ENCODE measurements at places on chromosomes 11 and 22.

DNA sequence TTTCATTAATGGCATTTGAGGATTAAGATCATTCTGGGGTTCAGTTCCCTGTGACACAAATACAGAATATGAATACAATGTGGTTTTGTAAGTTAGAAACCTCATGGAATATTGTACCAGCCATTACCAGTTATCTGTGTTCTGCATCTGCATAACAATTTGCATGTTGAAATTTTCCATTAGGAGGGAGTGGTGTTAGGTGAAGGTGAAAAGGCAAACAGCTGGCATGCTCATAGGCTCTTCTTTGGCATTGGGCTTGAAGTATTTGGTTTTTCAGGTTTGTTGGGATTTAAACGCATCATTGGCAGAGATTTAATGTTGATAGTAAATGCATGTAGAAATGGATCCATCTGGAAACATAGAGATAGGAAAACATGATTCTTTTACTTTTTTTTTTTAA, 18.6 kb downstream of the RTN3 start:
- H3K27ac ChIP-seq, result no peak overlapping the region
- H3K36me3 ChIP-seq, result no peaks in the 10 kb centered on the region
- H3K4me3 ChIP-seq, result no peak overlapping the region
- no peak for DNase-seq

DNA sequence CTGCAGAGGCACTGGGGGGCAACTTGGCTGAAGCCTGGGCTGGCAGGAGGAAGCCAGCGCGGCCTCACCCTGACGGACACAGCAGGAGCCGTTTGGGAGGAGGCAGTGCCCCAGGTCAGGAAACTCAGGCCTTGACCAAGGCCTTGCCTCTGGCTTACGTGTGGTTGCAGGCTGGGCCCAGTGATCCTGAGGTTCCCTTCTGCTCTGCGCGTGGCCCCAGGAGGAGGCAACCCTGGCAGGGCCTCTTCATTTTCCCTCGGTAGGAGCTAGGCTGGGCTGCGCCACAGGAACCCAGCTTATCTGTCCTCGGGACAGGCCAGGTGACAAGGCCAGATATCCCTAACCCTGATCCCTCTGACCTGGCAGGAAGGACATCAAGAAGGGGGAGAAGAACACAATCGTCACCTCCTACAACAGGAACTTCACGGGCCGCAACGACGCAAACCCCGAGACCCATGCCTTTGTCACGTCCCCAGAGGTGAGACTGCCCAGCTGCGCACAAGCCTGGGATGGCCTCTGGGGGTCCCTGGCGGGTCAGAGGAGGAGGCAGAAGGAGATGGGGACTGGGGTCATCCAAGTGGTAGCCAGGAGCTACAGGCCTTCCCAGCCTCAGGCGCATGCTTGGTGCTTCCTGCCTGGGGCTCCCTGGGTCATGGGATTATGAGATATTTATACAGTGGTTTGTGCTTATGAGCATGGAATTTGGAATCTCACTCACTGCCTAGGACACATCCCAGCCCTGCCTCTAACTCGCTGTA, 20.6 kb downstream of the POLR3H start:
- H3K27me3 ChIP-seq, result no peaks in the 10 kb centered on the region
- peaks cover 42% of the 10 kb centered on the region for H3K4me1 ChIP-seq
- H3K27ac ChIP-seq, result peak overlapping the region; percentile 83
- DNase-seq, result no peak
- H3K36me3 ChIP-seq, result peaks cover 35% of the 10 kb centered on the region

DNA sequence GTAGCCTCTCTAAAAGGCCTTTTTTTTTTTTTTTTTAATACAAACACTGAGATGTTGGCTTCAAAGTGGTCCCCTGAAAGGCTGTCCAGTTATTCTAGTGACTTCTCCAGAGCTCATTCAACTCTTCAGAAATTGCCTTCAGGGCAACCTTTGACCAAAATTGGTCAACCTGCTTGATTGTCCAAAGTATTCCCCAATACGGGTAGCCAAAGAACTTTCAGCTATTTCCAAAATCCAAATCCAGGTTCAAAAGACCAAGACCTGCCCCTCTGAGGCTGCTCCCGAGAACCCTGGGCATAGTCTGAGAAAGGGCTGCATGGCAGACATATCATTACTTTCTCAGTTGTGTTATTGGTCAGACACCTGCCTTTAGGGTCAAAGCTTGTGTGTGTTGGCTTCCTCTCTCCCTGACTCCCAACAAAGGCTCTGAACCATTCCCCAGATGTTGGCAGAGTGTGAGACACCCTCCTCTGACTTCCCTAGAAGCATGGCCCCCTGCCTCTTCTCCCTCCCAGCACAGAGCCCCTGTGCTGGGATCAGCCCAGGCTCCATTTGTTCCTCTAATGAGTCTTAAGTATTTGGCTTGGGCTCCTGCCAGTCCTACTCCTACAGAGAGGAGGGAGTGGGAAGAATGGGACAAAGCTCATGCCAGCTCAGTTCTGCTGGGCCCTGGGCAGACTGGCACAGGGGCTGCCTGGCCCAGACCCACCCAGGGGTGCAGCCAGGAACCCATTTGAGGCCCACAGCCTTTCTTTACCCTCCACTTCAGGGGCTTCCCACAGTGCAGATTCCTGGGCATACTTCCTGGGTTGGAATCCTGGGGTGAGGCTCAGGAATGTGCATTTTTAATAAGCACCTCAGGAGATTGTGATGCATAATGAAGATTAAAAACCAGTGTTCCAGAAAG, 30.3 kb downstream of the TNKS1BP1 start:
- no peaks in the 10 kb centered on the region for H3K36me3 ChIP-seq
- DNase-seq, result no peak
- no peaks in the 10 kb centered on the region for H3K27me3 ChIP-seq
- no peaks in the 10 kb centered on the region for H3K4me1 ChIP-seq
- H3K4me3 ChIP-seq, result no peak overlapping the region

- peak within 1 kb of the TSS; percentile 52 for H3K27ac ChIP-seq
- no peaks in the 10 kb centered on the region for H3K27me3 ChIP-seq
- DNase-seq, result peak; percentile 92
Observed at GRCh38 chr11:73876424-73877310, at the start of the genes COA4 and PAAF1. Gene COA4 (minus strand): TSS chr11:73876846. CDS start chr11:73873378, 3,468 bp downstream. Gene PAAF1 (plus strand): TSS chr11:73876999. CDS start chr11:73877022, 23 bp downstream.

DNA sequence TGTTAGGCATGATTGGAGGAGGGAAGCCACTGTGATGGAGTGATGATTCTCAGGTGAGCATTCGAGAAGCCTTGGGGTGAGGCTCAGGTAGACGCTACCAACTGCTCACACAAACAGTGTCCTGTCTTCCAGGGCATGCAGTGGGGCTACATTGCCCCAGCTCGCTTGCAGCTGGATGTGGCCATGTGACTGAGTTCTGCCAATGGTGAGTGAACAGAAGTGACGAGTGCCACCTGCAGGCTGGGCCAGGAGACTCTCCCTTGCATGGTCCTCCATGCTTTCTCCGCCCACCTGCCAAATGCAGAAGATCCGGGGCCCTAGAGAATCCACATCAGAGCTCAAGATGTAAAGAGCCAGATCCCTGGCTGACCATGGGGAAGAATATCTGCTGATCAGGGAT, 195.9 kb downstream of the BCR start:
- no peaks in the 10 kb centered on the region for H3K36me3 ChIP-seq
- H3K27ac ChIP-seq, result no peak overlapping the region
- no peaks in the 10 kb centered on the region for H3K4me1 ChIP-seq
- DNase-seq, result no peak
- no peak overlapping the region for H3K4me3 ChIP-seq

- DNase-seq, result no peak
- H3K36me3 ChIP-seq, result peaks cover 52% of the 10 kb centered on the region
- H3K4me1 ChIP-seq, result peaks cover 16% of the 10 kb centered on the region
- peak overlapping the region; percentile 43 for H3K27ac ChIP-seq
- H3K4me3 ChIP-seq, result no peak overlapping the region
- H3K27me3 ChIP-seq, result no peaks in the 10 kb centered on the region
Observed at GRCh38 chr11:77959434-77959833, 35.0 kb downstream of the INTS4 start.

DNA sequence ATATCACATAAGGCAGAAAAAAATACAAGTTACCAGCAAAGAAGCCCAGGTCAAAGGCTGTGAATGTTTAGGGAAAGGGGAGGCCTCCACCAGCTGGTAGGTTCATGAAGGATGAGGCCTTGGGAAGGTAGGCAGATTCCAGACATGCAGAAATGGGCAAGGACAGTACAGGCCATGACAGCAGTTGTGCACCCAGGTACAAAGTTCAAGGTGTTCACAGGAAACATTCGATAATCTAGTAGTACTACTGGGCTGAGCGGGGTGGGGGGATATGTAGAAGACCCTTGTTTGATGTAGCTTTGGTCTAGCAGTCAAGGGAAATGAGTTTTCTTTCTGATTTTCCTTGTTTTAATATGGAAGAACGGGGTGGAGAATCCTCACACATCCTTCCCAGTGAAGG, 152.8 kb upstream of the RASSF10 start:
- no peak for DNase-seq
- H3K4me1 ChIP-seq, result peaks cover 26% of the 10 kb centered on the region
- H3K27me3 ChIP-seq, result no peaks in the 10 kb centered on the region
- H3K4me3 ChIP-seq, result no peak overlapping the region

DNA sequence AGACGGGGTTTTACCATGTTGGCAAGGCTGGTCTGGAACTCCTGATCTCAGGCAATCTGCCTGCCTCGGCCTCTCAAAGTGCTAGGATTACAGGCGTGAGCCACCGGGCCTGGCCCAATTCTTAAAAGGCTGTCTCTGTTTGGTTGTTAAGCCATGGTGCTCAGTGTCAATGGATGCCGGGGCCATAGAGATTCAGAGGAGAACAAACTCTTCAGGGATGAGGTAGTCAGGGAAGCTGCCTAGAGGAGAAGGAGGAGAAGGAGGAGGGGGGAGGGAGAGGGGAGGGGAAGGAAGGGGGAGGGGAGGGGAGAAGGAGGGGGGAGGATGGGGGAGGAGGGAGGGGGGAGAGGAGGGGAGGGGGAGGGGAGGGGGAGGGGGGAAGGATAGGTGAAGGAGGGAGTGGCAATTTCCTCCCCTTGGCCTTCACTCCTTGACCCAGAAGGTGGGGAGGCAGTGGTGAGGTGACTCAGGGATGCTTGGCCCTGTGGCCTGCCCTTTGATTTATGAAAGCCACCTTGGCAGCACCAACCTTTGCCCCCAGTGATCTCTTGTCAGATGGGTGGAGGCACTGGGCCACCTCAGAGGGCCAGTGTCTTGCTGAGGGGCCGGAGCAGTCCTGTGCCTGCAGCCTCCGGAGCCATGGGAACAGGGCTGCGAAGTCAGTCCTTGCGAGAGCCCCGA, at the start of gene C11orf86:
Gene C11orf86, plus strand, starts transcription at position 581 of the 681 bp plus-strand sequence. Its CDS starts 59 bp downstream, at position 640.
- H3K4me3 ChIP-seq, result no peak within 1 kb of the TSS
- H3K27ac ChIP-seq, result no peak within 1 kb of the TSS
- DNase-seq, result no peak

- H3K4me3 ChIP-seq, result no peak overlapping the region
- H3K4me1 ChIP-seq, result no peaks in the 10 kb centered on the region
Observed at GRCh38 chr11:122258446-122259194, 142.6 kb upstream of the BLID start.

GRCh38 chr11:35815556-35816315, 128.1 kb upstream of the LDLRAD3 start:
- no peak overlapping the region for H3K27ac ChIP-seq
- peaks cover 60% of the 10 kb centered on the region for H3K4me1 ChIP-seq
- H3K36me3 ChIP-seq, result no peaks in the 10 kb centered on the region
- DNase-seq, result no peak

DNA sequence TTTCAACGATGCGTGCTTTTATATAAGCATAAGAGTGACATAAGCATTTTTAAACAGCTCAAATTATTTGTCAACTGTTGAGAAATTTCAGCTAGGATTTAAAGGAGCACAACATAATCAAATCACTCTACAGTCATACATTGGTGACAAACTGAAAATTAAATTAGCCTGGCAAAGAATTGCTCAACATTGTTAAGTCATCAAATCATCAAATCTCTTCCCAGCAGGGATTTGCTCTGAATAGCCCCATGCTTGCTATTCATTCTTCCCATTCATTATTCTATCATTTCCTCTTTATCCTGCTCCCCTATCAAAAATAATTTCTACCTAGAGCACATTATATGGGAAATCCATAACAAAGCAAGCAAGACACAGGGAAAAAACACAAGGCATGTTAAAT, 198.7 kb upstream of the LUZP2 start:
- no peak overlapping the region for H3K4me3 ChIP-seq
- no peaks in the 10 kb centered on the region for H3K27me3 ChIP-seq
- DNase-seq, result no peak
- no peak overlapping the region for H3K27ac ChIP-seq
- H3K4me1 ChIP-seq, result no peaks in the 10 kb centered on the region
- no peaks in the 10 kb centered on the region for H3K36me3 ChIP-seq

DNA sequence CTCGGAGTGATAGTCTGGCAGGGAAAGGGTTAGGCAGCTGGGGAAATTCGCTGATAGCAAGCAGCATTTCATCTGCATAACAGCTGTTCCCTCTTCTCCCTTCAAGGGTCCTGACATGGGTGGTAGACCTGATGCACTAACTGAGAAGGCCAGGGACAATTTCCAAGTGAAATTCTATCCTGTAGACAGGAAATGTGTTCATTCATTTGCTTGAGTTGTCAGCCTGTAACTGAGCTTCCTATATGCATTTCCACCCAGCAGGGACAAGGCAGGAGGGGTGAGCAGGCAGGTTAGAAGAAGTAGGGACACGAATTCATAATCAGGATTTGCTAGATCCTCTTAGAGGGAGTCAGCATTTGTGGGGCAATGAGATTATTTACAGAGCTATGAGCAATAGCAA, 154.3 kb upstream of the NCAM1 start:
- no peak overlapping the region for H3K27ac ChIP-seq
- no peaks in the 10 kb centered on the region for H3K27me3 ChIP-seq
- H3K4me3 ChIP-seq, result no peak overlapping the region
- H3K36me3 ChIP-seq, result no peaks in the 10 kb centered on the region
- H3K4me1 ChIP-seq, result no peaks in the 10 kb centered on the region
- no peak for DNase-seq

DNA sequence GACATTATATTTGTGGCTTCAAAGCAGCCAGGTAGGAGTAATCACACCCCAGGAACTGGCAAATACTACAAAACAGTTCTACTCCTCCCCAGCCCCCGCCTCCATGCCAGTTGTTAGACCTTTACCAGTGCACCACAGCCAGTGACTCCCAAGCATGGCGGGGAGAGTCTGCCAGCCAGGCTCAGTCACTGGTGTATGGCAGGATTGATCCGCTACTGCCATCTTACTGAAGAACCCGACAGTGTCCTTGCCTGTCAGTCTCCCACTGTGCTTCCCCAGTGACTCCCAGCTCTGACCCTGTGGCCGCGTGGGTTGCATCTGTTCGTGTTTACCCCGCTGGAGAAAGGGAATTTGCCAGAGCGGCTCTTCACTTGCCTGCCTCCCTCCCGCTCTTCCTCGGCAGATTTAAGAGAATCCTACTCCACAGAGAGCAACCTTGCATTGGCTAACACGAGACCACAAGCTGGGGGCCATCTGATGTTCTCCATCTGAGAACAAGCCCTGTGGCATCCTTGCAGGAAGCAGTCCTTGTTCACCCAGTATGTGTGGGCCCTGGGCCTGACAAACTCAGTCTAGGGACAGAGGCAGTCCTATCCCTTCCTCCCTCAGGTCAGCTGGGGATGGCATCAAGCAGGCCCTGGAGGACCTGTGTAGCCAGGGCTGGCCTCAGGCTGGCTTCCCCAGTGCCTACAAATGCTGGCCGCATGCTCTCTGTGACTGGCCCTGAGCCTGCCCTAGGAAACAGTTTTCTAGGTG, 33.1 kb downstream of the GNAZ start:
- DNase-seq, result no peak
- H3K36me3 ChIP-seq, result no peaks in the 10 kb centered on the region
- H3K27ac ChIP-seq, result no peak overlapping the region

- H3K4me1 ChIP-seq, result no peaks in the 10 kb centered on the region
- no peaks in the 10 kb centered on the region for H3K27me3 ChIP-seq
- no peak for DNase-seq
- no peak overlapping the region for H3K4me3 ChIP-seq
- H3K27ac ChIP-seq, result no peak overlapping the region
Observed at GRCh38 chr11:102467080-102467708, 14.6 kb upstream of the TMEM123 start.

GRCh38 chr11:73528483-73529203, 69.3 kb downstream of the FAM168A start:
- H3K36me3 ChIP-seq, result no peaks in the 10 kb centered on the region
- H3K27ac ChIP-seq, result no peak overlapping the region
- no peaks in the 10 kb centered on the region for H3K27me3 ChIP-seq
- DNase-seq, result no peak
- no peaks in the 10 kb centered on the region for H3K4me1 ChIP-seq
- peak overlapping the region; percentile 46 for H3K4me3 ChIP-seq

Data from heart right ventricle (tissue), 16 donors.